Kidney (tissue), 22 donors: ENCODE measurements at places on chromosomes 2 and 18. TPM values are rescaled to one million over a fixed set of nuclear protein-coding genes. Genes with fewer than 3 reads are reported as not detected.

- H3K36me3 ChIP-seq = no peaks in the 10 kb centered on the region
- no peak overlapping the region for H3K4me3 ChIP-seq
- H3K27me3 ChIP-seq = no peaks in the 10 kb centered on the region
- DNase-seq = no peak
Measured at GRCh38 chr2:188518381-188518780, 226.7 kb downstream of the GULP1 start.

Gene TUBB8B
- total RNA-seq = not detected

Gene HK2
- 8.6 TPM for total RNA-seq

- no peaks in the 10 kb centered on the region for H3K4me1 ChIP-seq
- no peak overlapping the region for H3K4me3 ChIP-seq
- H3K27ac ChIP-seq = no peak overlapping the region
- H3K27me3 ChIP-seq = no peaks in the 10 kb centered on the region
Measured at GRCh38 chr2:174796319-174796771, 32.1 kb upstream of the CHRNA1 start.

- no peak overlapping the region for H3K27ac ChIP-seq
- no peaks in the 10 kb centered on the region for H3K27me3 ChIP-seq
- no peaks in the 10 kb centered on the region for H3K36me3 ChIP-seq
- no peak for DNase-seq
- no peak overlapping the region for H3K4me3 ChIP-seq
Measured at GRCh38 chr2:71309-72035, 25.2 kb upstream of the FAM110C start.

DNA sequence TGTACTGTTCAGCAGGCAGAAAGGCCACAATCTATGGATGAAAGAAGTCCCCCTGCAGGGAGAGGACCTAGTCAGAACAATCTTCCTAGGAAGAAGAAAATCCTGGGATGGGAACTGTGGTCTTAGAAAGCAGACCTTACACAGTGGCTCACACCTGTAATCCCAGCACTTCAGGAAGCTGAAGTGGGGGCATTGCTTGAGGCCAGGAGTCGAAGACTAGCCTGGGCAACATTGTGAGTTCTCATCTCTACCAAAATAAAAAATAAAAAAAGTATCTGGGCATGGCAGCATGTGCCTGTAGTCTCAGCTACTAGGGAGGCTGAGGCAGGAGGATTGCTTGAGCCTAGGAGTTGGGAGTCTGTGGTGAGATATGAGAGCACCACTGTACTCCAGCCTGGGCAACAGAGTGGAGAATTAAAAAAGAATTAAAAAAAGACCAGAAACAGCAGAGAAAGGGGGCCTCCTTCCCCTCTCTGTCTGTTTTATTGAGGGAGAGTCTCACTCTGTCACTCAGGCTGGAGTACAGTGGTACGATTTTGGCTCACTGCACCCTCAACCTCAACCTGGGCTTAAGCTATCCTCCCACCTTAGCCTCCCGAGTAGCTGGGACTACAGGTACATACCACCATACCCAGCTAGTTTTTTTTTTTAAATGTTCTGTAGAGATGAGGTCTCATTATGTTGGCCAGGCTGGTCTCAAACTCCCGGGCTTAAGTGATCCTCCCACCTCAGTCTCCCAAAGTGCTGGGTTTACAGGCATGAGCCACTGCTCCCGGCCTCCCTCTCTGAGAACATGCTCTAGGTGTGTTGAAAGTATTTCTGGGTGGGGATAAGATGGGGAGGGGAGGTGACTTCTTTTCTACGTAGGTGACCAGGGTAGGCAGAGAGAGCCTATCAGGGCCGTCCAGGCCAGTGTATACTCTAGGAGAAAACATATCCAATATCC is 7.4 kb downstream of the RHOB start:
- DNase-seq = peak; percentile 24
- H3K27ac ChIP-seq = no peak overlapping the region
- peaks cover 6% of the 10 kb centered on the region for H3K36me3 ChIP-seq

Gene SESTD1
- total RNA-seq = 93.5 TPM

DNA sequence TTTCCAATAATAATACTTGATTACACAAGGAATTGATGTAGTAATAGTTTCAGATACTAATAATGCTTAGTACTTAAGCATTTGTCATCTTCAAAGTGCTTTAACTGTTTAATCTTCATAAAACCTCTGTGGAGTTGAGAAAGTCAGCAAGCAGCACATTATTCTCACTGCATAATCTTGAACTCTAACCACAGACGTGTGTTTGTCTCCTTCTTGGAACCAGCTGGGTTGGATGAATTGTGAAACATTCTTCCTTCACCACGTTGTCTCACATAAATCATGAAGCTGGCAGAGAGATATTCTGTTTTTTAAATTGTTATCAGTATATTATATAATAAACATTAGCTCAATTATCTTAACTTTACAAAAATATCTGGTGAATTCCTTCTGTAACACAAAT is 55.1 kb upstream of the LDAH start:
- H3K36me3 ChIP-seq = no peaks in the 10 kb centered on the region

Gene TGFA
- 30.8 TPM for total RNA-seq

Gene TMEM214
- total RNA-seq = 74.8 TPM

Gene CCDC150
- 2.3 TPM for total RNA-seq

GRCh38 chr2:235637896-235638295 is 144.1 kb downstream of the AGAP1 start:
- no peaks in the 10 kb centered on the region for H3K27me3 ChIP-seq
- H3K4me1 ChIP-seq = peaks cover 2% of the 10 kb centered on the region
- H3K27ac ChIP-seq = no peak overlapping the region
- no peaks in the 10 kb centered on the region for H3K36me3 ChIP-seq
- H3K4me3 ChIP-seq = no peak overlapping the region

- H3K36me3 ChIP-seq = no peaks in the 10 kb centered on the region
- no peaks in the 10 kb centered on the region for H3K27me3 ChIP-seq
- DNase-seq = no peak
- no peaks in the 10 kb centered on the region for H3K4me1 ChIP-seq
- H3K4me3 ChIP-seq = no peak overlapping the region
Measured at GRCh38 chr2:140895378-140895777, 1235.4 kb downstream of the LRP1B start.

Gene CDK15
- 2.7 TPM for total RNA-seq

DNA sequence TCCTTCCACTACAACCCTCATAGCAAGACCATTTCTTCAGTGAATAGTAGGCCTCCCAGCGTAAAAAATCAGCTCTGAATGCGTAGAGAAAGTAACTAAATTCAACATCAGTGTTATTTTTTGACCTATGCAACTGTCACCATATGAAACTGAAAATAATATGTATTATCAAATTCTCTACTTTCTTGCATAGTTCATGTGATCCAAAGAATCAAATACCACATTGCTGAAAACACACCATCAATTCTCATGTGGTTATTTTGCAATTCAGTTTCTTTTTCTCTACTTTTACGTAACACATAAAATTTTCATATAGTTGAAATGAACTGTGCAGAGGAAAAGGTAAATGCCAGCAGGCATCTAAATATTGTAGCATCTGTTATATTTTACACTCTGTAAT is 208.5 kb upstream of the SPOPL start:
- no peak overlapping the region for H3K27ac ChIP-seq
- no peaks in the 10 kb centered on the region for H3K4me1 ChIP-seq
- no peaks in the 10 kb centered on the region for H3K36me3 ChIP-seq
- H3K27me3 ChIP-seq = no peaks in the 10 kb centered on the region
- DNase-seq = no peak

Gene GLS
- total RNA-seq = 230 TPM

DNA sequence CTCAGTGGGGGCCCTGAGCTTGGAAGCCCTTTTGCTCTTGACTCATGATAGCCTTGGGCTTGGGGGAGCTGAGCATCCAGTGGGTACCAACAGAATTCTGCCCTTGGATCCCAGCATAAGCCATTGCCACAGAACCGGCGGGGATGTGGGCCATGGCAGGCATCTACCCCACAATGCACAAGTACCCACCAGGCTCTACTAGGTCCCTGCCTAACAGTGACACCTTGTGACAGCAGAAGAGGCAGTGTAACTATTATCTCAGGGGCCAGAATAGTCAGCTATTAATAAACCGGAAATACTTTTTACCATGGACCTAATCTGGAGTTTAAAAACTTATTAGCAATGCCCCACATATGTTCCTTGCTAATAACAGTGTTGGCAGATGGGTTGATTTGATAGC is 397.2 kb downstream of the TMEM182 start:
- peak; percentile 18 for DNase-seq
- no peaks in the 10 kb centered on the region for H3K4me1 ChIP-seq
- no peaks in the 10 kb centered on the region for H3K36me3 ChIP-seq
- no peak overlapping the region for H3K27ac ChIP-seq

Gene CNPPD1
- 97.5 TPM for total RNA-seq
